ENCODE measurements at places on chromosomes 16 and 17. TPM values are rescaled to one million over a fixed set of nuclear protein-coding genes. Genes with fewer than 3 reads are reported as not detected.

- DNase-seq = no peak
Measured at GRCh38 chr17:11840831-11841230, 156.4 kb downstream of the ZNF18 start.

- DNase-seq = no peak
Measured at GRCh38 chr16:16938009-16938408, 532.8 kb downstream of the XYLT1 start.

GRCh38 chr17:17782523-17783115 lies 54.2 kb downstream of the SREBF1 start:
- DNase-seq = peak; percentile 77

DNA sequence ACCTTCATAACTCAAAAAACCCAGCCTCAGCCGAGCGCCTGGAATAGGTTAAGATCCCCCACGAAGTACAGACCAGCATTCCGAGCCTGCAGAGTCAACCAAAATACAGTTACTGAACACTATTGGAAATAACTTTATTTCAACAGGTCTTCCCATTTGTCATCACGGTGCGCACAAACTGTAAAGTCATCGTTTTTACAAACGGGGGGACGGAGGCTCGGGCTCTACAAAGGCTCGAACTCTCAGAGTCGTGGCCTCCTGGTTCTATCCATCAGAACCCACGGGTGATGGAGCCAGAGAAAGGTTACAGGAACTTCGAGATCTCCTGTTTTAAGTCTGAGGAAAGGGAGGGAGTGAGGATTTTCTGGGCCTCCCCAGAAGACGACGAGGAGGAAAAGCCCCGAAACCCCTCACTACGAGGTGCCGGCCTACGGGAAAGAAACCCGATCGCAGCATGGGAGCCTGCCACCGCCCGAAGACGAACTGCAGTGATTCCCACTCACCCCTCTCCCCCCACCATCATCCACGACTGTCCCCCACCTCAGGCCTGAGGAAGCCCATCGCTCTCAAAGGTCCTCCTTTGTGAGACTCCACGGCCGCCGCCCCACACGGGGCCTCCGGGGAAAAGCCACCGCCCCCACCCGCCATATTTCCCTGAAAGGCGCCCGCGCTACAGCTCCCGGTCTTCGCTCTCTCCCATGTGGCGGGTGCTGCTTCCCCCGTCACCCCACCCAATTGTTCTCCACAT lies 917 bp downstream of the YWHAE start:
- no peak for DNase-seq

- no peak for DNase-seq
Measured at GRCh38 chr17:17971431-17972125, 622 bp downstream of the TOM1L2 start.

GRCh38 chr16:1181404-1182315 lies 28.8 kb downstream of the CACNA1H start:
- no peak for DNase-seq

DNA sequence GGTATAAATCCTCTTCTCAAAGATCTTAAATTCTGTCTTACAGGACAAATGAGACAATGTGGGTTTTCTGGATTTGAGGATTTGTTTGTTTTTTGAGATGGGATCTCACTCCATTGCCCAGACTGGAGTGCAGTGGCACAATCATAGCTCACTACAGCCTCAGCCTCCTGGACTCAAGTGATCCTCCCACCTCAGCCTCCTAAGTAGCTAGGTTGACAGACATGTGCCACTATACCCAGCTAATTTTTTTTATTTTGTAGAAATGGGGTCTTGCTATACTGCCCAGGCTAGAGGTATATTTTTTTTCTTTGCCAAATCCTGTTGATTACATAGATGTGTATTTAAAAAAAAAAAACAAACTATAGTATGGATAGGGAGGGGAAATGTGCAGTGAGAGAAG lies 31.8 kb upstream of the SDR42E2 start:
- DNase-seq = no peak

DNA sequence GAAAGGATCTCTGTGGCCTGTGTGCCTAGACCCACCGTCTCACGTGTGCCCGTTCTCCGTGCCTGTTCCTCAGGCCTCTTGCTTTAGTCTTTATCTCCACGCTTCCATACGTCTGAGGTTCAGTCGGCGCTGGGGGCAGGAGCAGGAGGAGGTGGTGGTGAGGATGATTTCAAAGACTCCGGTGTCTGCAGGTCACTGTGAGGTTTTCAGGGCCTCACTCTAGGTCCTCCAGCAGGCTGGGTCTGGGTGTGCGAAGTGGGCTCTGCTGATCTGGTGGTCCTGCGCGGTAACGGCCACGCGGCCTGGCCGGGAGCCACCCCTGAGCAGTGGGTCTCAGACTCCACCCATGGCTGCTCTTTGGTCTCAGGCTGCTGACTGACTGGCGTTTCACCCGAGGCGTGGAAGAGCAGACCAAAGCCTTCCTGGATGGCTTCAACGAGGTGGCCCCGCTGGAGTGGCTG lies 14.4 kb upstream of the CLEC18A start:
- DNase-seq = no peak

DNA sequence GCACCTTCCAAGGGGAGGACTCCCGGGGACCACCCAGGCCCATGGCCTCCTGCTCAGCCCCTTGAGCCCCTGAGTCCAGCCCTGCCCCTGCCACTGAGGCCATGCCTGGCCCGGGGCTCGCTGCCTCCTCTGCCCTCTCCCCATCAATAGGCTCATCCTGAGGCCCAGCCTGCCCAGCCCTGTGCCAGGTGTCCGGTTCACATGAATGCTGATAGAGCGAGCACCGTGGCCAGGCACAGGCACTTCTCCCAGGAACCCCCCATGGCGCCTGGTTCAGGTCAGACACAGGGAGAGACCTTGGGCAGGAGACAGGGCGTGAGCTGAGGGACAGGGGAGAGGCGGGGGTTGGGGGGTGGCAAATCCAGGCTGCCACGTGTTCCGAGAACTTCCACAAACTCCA lies 2.8 kb upstream of the PVALEF start:
- DNase-seq = peak; percentile 36

DNA sequence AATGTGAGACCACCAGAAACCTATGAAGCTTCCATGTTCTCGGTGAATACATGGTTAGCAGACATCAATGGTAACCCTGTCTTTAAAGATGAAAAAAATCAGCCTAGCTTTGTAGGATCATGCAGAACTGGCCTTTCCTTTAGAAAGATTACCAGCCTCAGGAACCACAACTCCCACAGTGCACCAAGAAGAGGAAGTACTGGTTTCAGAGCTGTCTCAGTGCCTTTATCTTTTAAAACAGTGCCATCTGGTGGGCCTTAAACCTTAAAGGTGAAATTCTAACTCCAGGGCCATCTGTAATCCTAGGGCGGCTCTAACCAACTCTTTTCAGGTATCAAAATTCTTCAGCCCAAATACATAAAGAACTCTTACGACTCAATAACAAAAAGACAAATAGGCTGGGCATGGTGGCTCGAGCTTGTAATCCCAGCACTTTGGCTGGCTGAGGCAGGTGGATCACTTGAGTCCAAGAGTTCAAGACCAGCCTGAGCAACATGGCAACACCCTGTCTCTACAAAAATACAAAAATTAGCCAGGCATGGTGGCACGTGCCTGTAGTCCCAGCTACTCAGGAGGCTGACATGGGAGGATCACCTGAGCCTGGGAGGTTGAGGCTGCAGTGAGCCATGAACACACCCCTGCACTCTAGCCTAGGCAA lies 5.4 kb downstream of the ATPAF2 start:
- DNase-seq = no peak

GRCh38 chr16:57151369-57151768 lies 34.5 kb downstream of the PSME3IP1 start:
- no peak for DNase-seq

DNA sequence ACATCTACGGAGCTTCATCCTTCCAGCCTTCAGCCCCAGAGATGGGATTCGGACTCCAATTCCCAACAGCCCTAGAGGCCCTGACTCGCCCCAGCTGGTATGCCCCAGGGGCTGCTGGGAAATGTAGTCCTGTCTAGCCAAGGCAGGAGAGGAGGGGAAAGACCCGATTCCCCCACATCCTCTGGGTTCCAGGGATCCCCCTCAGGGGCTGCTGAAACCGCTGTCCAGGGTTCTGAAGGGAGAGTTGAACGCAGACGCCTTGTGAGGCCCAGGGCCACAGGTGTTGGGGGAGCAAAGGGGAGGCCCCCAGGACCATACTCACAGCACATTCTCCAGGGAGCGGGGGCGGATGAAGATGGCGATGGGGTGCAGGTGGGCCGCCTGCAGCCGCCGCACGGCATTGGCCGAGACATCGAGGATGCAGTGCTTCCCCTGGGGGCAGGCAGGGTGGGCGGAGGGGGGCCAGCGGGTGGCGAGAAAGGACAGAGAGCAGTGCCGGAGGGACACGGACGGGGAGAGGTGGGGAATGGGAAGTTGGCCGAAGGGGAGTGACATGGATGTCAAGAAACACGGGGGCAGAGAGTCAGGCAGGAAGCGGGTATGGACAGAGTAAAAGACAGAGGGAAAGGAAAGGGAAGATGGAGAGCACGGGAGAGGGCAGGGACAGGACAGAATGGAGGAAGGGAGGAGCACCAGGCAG lies 12.6 kb upstream of the ASGR1 start:
- DNase-seq = no peak

DNA sequence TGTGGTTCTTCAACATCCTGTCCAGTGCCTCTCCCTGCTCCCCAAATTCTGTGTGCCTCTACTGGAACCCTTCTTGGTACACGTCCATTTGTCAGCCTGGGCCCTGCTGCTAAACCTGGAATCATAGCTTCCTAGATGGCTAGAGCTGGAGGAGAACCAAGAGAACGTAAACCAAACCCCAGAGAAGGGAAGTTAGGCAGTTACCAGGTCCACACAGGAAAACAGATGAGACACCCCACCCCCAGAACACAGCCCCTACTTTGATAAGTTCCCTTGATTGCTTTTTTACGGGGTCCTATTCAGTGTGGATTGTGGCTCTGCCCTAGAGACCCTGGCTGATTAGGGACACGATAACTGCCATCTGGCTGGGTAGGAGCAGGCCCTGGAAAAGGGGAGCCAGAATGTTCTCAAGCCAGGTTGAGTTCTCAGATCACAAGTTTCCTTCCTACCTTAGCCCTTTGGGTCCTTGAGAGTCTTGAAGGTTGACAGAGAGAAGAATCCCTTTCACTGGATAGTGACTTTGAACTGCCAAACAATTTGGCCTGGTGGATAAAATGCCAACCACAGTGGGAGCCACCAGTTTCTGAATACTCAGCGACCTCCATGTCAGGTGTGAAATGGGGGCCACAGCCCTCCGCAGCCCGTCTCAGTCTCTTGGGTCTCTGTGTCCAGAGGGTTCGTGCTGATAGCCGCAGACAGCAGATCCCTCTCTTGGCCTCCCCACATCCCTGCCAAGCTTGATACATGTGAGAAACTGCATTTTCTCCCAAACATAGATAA lies 7.9 kb downstream of the TBX4 start:
- no peak for DNase-seq

DNA sequence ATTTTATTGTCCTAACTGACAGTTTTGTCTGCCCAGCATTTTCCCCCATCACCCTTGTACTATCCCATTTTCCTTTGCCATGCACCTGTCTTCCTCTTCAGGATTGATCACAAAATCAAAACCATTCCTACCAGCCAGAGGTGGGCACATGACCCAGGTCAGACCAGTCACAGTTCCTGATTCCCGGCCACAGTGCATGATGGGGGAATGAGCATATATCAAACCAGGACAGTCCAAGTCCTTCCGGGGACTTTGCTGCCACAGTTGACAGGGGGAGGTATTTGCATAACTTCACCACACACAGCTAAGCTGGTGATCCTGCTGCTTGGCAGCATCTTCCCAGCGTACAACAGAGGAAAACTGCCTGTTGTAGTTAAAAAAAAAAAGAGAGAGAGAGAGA lies 493.9 kb downstream of the WWOX start:
- DNase-seq = no peak

DNA sequence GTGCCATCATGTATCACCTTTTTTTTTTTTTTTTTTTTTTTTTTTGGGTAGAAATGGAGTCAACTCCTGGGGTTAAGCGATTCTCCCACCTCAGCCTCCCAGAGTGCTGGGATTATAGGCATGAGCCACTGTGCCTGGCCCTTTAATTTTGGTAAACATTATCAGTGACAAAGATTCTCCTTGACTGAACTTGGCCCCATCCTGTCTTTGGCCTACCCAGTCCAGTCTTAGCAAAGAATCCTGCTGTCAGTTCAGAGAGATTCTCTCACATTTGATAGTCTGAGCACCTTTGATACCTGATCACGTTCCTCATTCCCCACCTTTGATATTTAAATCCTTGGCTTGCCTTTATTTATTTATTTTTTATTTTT lies 11.5 kb downstream of the RAD51C start:
- no peak for DNase-seq

- no peak for DNase-seq
Measured at GRCh38 chr17:51640108-51640622, 379.8 kb downstream of the UTP18 start.

GRCh38 chr16:22317625-22318024 lies 20.4 kb downstream of the POLR3E start:
- DNase-seq = no peak

DNA sequence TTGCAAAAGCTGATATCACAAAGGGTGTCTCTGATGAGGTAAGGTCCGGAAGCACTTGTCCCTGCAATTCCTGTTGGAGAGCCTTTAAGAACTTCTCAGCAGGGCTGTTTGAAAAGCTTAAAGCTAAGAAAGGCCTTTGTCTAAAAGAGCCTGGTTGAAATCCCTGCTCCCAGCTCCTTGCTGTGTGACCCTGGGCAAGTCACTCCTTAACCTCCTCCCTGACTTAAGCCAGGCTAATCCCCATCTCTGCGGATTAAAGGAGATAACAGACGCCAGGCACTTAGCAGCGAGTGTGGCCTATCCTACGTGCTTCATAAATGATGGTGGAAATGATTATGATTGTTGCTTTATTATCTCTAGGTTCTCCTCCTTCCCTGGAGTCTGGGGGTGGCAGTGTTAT lies 368.0 kb upstream of the RBFOX1 start:
- no peak for DNase-seq

DNA sequence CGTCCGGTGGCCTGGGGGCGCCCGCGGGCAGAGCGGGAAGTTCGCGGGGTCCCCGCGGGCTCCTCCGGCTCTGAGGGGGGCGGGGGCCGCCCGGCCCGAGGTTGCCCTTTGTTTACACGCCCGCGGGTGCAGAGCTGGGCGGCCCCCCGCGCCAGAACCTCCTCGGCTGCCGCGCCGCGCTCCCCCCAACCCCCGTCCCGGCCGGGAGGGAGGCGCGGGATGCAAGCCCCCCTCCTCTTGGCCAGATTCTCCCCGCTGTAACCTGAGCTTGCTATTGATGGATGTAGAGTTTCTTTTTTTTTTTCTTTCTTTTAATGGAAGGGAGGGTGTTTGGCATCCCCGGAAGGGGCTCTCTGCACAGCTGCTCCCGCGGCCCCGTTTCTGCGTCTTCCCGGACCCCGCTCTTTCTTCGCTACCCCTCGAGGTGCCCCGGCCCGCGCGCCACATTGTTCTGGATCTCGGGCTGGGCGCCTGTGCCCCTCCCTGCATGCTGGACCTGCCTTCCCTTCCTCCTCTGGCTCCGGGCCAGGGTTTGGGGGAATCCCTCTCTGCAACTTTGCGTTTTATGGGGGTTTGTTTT lies 646 bp downstream of the CBX2 start:
- DNase-seq = peak; percentile 71

ENPP7 gene
- polyA plus RNA-seq = not detected

GAS2L2 gene
- 0.14 TPM for polyA plus RNA-seq
